ENCODE measurements at places on chromosomes 12 and 14.
A peak's percentile ranks its signal among the peaks of the same experiment; 100 is the strongest.

DNA sequence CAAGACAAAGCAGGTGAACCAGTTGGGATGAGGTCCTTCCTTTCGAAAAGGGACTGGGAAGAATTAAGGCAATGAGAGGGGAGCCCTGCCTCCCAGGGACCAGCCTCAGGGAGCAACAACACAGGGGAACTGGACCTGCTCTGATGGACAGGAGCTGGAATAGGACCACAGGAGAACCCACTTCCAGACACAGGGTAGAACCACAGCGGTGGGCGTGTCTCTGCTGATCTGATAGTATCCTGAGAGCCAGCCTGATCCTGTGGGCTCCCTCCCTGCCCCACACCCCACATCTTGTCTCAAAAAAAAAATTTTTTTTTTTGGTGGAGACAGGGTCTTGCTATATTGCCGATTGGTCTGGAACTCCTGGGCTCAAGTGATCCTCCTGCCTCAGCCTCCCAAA lies 13.6 kb upstream of the PLEK2 start:
- no peak for ATAC-seq

GRCh38 chr14:80713076-80713850 lies 228.3 kb downstream of the CEP128 start:
- ATAC-seq: no peak

- ATAC-seq: peak; percentile 46
Measured at GRCh38 chr14:64745511-64746091, 41.4 kb downstream of the PLEKHG3 start.

DNA sequence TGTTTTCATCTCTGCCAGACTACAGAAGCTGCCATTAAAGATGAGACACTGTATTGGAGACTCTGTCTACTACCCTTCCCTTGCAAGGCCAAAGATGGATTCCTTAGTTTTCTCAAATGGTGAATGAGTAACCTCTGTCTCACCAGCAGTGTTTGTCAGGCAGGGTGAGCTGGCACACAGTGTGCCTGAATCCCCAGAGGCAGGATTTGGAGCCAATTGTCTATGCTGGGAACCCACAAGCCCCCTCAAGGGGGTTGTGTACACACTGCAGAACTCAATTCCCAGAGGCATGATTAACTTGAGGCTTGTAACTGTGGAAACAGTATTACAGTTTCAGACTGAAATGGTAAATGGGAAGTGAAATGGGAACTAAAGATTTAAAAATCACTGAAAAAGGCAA lies 136.8 kb upstream of the PTPRB start:
- no peak for ATAC-seq

GRCh38 chr12:106197906-106198623 lies 49.8 kb downstream of the CKAP4 start:
- ATAC-seq: peak; percentile 61

DNA sequence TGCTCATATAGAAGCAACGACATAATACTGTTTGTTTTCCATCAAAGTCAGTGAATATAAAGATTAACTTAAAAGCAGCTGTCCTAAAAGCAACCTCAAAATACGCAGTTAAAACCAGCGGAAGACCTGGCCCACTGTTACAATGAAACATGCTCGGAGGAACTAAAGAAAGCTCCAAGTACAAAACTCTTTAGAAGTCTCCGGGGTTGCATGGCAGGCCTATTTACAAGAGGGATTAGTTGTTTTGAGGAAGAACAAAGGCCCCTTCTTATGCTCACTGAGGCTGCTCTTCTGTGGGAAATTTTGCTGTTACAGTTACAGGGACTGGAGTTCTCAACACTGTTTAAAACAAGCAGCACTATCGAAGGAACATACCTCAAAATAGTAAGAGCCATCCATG lies 75.9 kb upstream of the C12orf71 start:
- ATAC-seq: no peak

All from gastroesophageal sphincter (tissue), 4 donors.